ENCODE measurements at places on chromosomes 2 and 18.

DNA sequence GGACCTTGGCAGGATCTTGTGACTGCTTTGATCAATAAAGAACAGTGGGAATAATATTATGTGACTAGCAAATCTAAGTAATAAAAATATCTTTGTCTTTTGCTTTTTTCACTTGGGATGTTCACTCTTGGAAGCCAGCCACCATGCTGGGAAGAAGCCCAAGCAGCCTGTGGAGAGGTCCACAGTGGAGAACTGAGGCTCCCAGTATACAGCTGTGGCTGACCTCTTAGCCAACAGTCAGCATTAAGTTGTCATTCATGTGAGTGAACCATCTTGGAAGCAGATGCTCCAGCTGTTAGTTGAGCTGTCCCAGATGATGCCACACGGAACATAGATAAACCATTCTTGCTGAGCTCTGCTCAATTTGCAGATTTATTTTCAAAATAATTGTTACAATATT, 160.0 kb downstream of the OSR1 start:
- peak; percentile 44 for DNase-seq

DNA sequence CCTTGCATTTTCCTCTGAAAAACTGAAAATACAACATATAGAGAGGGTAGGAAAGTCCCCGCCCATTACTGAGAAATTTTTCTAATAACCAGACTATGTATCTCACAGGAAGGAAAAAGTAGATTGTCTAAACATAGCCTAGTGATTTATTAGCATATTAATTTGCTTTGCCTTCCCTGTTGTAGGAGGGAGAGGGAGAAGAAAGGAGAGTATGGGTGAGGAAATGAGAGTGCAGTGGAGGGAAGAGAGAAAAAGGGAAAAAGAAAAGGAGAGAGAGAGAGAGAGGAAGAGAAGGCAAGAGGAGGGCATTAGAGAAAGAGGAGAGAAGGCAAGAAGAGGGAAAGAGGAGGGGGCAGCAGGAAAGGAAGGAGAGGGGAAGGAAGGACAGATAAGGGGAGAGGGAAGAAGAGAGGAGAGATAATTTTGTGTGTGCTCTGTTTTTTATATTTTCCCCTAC, 3.6 kb upstream of the KYNU start:
- DNase-seq, result no peak

DNA sequence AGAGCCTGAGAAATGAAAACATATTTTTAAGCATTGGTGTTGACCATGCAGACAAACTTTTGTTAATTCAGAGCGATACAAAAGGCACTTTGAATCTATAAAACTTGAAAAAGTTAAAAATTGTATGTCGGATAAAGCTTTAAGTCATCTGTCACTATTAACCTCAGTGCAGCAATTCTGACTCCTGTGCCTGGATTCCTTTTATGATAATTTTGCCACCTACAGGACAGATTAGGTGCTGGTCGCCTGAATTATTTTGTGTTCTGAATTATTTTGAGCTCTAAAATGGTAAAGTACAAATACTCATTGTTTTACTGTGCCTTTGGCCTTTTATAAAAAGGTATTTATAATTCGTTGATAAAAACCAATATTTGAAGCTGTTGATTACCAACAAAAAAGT, 19.4 kb upstream of the RNF138 start:
- DNase-seq, result no peak

- DNase-seq, result no peak
These were observed 201.0 kb downstream of the NDUFA10 start for GRCh38 chr2:239824046-239824694.

DNA sequence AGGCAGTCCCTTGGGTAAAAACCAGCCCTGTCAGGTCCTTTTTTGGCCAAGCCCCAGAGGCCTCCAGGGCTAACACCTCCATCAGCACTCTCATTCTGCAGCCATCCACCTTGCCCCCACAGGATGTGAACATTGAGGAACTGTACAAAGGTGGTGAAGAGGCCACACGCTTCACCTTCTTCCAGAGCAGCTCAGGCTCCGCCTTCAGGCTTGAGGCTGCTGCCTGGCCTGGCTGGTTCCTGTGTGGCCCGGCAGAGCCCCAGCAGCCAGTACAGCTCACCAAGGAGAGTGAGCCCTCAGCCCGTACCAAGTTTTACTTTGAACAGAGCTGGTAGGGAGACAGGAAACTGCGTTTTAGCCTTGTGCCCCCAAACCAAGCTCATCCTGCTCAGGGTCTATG, 7.3 kb downstream of the IL1F10 start:
- no peak for DNase-seq

DNA sequence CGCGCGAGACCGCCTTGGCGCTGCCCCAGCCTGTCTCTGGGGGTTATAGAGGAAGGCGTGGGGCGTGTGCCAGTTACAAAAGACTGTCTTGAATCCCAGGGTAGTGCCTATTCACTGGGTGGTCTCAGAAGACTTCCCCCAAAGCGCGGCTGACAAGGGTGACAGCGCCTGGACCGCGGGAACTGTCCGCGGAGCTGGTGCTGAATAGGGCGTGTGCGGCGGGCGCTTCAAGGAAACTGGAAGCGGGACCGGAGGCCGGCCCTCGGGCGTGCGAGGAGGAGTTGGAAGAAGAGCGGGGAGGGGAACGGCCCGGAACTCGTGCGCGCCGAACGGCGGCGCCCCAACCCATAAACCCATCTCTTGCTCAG, 2.3 kb downstream of the EGR4 start:
- DNase-seq, result no peak

DNA sequence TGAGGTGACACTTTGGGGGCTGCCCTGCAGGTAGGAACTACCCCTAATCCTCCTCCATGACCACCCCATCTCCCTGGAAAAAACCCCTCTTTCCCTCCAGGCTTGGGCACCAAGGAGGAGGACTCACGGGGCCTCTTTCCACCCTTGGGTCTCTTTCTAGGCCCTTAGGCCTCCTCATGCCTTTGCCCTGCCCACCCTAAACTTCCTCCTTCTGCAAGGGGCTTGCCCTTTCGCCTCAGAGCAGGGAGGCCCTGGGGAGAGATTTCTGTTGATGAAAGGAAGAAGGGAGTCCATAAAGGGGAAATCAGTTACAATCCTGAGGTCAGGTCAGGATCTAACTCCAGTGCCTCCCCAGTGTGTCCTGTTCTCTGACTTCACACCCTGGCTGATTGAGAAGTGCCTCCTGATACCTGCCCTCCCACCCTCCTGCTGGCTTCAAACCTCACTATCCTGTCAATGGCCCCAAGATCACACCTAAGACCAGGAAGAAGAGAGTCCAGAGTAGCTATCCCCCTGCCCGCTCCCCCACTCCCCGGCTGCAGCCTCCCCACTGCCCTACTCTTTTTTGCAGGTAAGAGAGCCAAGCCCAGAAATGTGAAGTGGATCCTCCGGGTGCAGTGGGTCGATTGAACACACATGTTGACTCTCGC, 16.7 kb upstream of the TNS1 start:
- DNase-seq, result peak; percentile 8

- DNase-seq, result no peak
These were observed 253.1 kb upstream of the ZNF521 start for GRCh38 chr18:25604894-25605597.

GRCh38 chr2:241774419-241775222, 2.0 kb upstream of the GAL3ST2 start:
- no peak for DNase-seq

- DNase-seq, result no peak
These were observed 7.6 kb downstream of the CNDP1 start for GRCh38 chr18:74541703-74542555.

DNA sequence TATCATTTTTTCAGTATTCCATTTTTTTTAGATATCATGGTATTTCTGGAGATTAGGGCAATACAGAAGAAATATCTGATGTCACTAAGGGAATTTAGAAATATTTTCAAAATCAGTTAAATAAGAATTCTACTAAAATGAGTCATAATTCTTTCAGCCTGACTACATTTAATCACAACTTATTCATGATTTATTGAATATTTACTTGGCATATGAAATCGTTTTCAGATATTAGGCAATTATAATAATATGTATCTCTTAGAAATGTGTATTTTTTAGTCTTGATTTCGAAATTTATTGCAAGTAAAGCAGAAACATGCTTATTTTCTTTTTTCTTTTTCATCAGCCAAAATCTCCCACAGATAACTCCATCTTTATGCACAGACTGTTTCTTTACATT, 142.2 kb downstream of the CCDC102B start:
- no peak for DNase-seq

DNA sequence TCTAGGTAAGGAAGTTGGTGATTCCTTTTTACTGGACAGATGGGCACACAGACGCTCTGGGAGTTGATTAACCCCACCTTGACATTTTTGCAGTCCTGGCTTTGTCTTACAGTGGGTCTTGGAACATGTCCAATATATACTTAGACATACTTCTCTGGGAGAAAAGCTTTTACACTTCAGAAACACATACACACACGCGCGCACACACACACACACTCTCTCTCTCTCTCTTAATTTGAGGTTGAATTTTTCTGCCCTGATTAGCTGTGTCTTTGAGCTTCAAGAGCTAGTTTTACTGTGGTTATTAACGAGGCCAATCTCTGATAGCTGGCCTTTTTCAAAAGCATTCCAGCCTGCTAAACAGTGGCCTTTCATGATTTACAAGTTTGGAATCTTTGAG, 215.0 kb downstream of the MYCN start:
- no peak for DNase-seq

GRCh38 chr18:35430721-35431373, 53.7 kb upstream of the ZNF396 start:
- DNase-seq, result no peak

- DNase-seq, result no peak
These were observed 315.4 kb downstream of the NCKAP5 start for GRCh38 chr2:133252780-133253355.

DNA sequence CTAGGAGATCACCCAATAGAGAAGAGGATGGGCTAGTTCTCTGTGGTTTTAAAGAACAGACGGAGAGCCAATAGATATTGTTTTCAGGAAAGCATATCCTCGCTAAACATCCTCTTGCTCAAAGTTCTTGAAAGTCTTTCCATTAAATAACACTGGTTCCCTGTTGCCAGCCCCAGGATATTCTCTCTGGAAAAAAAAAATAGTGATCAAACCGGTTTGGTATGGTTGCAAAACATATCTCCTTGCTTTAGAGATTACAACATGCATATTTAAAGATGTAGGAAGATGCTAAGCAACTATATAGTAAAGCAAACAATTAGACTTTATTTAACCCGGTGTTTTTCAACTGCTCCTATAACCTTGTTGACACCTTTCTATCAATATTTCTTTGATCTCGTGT, 211.4 kb downstream of the CMPK2 start:
- DNase-seq, result no peak

GRCh38 chr2:191479680-191480023, 198.3 kb upstream of the NABP1 start:
- DNase-seq, result no peak

DNA sequence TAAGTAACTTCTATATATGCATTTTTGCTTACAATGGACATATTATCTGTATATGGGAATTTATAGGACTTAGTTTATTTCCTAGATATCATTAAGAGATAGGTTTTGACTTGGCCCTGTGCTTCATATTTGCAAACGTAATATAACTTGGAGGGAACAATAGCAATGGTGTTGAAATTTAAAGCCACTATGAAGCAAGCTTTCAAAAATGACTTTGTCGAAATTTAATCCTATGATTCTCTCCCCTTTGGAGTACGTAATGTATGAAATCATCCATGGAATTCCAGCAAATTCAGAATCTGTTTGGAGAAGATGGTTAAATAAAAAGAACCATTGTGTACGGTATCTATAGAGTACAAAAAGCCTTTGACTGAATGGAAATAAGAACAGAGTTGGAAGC, 486.3 kb downstream of the ARHGAP15 start:
- no peak for DNase-seq

DNA sequence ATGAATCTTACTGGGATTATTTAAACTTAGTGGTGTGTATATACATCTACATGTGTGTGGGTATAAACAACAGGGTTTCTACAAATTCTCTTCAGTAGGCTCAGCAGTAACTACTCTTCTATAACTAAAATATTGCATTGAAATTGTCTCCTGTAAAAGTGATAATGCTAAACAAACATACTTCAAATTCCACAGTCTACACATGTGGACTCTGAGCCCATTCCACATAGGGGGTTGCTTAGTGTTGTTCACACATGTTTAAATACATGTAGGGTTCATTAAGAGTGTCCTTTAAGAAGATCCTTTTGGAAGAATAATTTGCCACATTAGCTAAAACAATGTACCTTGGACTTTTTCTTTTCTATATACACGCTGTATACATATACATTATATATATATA, 152.8 kb upstream of the VRK2 start:
- DNase-seq, result no peak

- DNase-seq, result no peak
These were observed 663 bp downstream of the C2orf49 start for GRCh38 chr2:105338020-105338385.

GRCh38 chr2:43455296-43455695, 140.5 kb downstream of the THADA start:
- DNase-seq, result no peak

DNA sequence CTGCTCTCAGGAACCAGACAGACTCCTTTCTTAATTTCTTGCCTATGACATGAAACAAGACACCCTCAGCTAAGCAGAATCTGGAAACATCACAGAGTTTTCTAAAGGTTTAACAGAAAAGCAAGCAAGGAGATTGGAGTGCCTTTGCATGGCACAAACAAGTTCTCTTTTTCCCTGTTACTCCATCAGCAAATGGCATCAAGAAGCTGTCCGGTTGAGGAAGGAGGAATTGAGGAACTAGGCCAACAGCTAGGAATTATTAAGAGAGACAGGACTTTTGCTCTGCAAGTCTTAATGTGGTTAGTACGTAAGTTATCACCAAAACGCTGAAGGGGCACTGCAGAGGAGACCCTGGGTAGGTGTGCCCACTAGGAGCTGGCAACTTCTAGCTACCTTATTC, 53.2 kb downstream of the NEB start:
- DNase-seq, result no peak

DNA sequence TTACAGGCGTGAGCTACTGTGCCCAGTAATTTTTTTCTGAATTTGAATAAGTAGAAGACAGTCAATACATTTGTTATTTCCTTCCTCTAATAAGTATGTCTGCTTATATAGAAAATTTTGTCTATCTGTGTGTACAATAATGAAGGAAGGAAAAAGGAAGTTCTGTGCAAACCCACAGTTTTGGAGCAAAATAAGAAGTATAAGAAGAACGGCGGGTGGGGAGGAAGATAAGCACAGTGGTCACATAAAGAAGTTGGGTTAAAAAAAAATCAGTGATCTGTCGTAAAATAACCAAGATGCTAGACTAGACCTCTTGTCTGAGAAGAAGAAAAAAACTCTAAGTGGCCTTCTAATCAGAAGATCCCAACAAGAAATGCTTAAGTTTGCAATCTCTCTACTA, 20.2 kb downstream of the MGAT4A start:
- DNase-seq, result no peak

DNA sequence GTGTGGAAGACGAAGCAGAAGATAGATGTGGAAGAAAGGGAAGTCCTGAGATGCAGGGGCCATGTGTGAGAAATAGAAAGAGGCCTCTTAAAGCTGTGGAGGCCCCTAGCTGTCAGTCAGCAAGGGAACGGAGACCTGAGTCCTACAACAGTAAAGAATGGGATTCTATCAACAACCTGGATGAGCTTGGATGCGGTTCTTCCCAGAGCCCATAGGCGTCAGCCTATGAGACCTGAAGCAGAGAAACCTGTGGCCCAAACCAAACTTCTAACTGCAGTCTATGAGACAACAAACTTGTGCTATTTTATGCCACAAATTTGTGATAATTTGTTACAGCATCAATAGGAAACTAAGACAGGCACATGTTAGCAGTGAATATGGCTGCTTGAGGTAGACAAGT, 583.7 kb downstream of the ADCYAP1 start:
- DNase-seq, result no peak

GRCh38 chr2:73009177-73009839, 62.2 kb downstream of the SFXN5 start:
- DNase-seq, result no peak

- DNase-seq, result no peak
These were observed 6.9 kb upstream of the KYNU start for GRCh38 chr2:142870526-142870925.

Data from left ventricle myocardium inferior (tissue), 1 donor.